Peyer's patch (tissue), 4 donors: ENCODE measurements at places on chromosomes 6 and 20. TPM values are rescaled to one million over a fixed set of nuclear protein-coding genes. Genes with fewer than 3 reads are reported as not detected.

Gene COL20A1
- not detected for total RNA-seq

DNA sequence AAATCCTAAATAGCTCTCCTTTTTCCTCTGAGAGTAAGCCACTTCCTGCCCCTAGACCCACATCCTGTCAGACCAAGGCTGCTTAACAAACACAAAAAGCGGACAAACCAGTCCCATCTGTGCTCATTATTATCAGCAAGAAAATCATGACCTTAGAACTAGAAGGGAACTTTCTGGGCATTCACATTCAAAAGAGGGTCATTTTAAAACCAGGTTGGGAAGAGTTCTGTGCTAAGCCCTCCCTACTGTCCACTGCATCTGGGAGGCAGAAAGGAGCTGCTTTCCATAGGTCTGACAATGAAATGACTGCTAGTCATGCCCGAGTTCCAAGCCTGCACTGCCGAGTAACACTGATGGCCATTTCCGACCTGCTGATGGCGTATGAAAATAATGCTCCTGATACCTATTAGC lies 15.4 kb downstream of the EZR start:
- DNase-seq: peak; percentile 89
- H3K27ac ChIP-seq: peak overlapping the region; percentile 93
- no peaks in the 10 kb centered on the region for H3K36me3 ChIP-seq

Gene OPN5
- not detected for total RNA-seq

DNA sequence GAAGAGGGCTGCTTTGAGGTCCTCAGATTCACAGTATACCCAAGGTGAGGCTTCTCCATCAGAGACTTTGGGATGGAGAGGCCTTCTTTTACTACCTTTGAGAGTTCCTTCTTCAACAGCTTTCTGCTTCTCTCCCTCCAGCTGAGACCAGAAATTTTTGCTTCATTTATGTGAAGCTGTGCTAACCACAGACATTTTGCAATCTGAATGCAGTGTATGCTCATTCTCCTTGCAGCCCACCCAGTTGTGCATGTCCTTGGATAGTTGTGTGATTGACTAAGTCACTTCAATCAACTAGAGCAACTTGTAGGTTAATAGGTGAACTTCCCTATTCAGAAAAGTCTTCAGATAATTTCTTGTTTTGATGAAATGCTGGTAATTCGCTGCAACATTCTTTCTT lies 20.1 kb downstream of the DCBLD1 start:
- H3K4me3 ChIP-seq: no peak overlapping the region
- H3K4me1 ChIP-seq: no peaks in the 10 kb centered on the region
- H3K36me3 ChIP-seq: no peaks in the 10 kb centered on the region
- H3K27me3 ChIP-seq: no peaks in the 10 kb centered on the region
- H3K27ac ChIP-seq: no peak overlapping the region
- no peak for DNase-seq

DNA sequence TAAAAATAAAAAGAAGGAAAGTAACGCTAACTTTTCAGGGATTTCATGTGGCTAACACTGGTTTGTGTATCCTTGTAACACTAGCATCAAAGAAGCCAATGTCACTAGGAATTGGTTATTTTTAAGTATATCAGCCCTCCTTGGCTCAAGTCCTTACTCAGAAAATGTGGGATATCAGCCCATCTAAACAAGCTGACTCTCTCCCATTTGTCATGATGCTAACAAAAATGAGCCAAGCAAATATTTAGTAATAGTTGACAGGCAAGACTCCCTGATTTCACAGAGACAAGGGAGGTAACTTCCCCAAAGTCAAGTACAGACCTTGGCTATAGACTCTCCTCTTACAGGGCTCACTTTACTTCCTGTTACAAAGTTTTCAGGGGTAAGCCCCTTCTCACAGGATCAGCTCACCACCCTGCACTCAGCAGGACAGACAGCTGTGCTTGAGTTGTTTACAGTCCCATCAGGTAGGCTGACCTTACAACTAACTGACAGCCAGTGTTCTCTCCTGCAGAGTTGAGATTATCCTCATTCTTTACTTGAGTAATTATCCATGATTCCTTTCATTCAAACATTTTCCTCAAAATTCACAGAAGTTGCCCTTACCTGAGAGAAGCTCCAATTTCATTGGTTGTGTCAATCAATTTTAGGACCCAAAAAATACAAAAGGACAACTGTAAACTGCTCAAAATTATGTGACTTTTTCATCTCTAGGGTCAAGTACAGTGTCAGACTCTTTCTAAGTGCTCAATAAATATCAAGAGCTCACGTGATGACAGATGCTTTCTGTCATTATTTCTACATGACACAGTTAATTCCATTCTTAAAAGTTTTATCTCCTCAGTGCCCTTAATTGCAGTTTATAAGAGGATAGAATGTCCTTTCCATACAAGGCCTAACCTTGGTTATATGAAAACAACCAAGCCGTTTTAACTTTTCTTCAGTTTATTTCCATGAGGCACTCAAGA lies 38.1 kb upstream of the BMP5 start:
- no peaks in the 10 kb centered on the region for H3K4me1 ChIP-seq
- no peak overlapping the region for H3K27ac ChIP-seq
- no peaks in the 10 kb centered on the region for H3K36me3 ChIP-seq
- no peak overlapping the region for H3K4me3 ChIP-seq
- no peaks in the 10 kb centered on the region for H3K27me3 ChIP-seq
- no peak for DNase-seq

Gene GSTA1
- total RNA-seq: 387 TPM

DNA sequence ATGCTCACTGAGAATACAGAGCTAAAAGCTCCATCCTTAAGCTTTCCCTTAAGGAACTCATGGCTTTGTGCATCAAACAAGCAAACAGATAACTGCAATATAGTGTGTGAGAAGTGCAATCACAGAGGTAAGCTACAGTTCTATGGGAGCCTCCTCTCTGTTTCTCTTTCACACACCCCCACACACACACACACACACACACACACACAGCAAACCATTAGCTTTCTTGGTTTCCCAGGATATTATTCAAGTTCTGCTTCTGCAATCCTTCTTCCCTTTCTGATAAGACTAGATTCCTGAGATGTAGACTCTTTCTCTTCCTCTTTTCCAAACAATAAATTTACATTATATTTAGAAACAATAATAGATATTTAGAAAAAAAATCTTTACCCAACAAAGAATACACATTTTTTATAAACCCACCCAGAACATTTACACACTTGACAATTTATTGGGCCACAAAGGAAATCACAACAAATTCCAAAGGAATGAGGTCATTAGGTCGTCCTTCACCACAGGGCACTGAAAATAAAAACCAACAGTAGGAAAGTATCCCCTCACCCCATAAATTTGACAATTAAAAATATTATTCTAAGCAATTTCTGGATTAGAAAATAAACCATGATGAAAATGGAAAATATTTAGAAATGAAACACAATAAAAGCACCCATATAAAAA lies 9.3 kb upstream of the GFOD1 start:
- no peaks in the 10 kb centered on the region for H3K27me3 ChIP-seq
- H3K4me3 ChIP-seq: no peak overlapping the region
- no peak overlapping the region for H3K27ac ChIP-seq
- no peaks in the 10 kb centered on the region for H3K4me1 ChIP-seq

Gene ACSS1
- 124 TPM for total RNA-seq

Gene GSTA4
- total RNA-seq: 15.7 TPM

DNA sequence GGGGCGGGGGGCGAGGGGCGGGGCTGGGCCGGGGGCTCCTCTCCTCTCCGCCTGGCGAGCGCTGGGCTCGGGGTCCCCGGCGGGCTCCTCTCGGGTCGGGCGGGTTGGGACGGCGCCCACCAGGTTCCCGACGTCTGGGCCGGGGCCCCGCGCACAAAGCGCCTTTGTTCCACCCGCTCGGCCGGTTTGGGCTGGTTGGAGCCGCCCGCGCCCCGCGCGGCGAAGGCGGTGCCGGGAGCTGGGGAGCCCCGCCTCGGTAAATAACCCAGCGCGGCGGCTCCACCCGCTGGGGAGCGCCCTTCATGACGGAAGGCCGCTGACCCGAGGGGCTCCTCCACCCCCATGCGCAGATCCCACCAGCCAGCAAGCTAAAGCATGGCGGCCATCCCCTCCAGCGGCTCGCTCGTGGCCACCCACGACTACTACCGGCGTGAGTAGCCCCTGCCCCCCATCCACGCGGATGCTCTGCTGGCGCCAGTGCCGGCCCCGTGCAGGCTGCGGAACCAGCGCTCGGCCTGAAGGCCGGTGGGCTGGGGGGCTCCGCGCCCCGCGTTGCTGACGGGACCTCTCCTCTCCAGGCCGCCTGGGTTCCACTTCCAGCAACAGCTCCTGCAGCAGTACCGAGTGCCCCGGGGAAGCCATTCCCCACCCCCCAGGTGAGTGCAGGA lies 503 bp downstream of the PPDPF start:
- no peaks in the 10 kb centered on the region for H3K36me3 ChIP-seq
- peak overlapping the region; percentile 97 for H3K27ac ChIP-seq
- H3K4me3 ChIP-seq: peak overlapping the region; percentile 76
- no peaks in the 10 kb centered on the region for H3K4me1 ChIP-seq
- H3K27me3 ChIP-seq: no peaks in the 10 kb centered on the region

DNA sequence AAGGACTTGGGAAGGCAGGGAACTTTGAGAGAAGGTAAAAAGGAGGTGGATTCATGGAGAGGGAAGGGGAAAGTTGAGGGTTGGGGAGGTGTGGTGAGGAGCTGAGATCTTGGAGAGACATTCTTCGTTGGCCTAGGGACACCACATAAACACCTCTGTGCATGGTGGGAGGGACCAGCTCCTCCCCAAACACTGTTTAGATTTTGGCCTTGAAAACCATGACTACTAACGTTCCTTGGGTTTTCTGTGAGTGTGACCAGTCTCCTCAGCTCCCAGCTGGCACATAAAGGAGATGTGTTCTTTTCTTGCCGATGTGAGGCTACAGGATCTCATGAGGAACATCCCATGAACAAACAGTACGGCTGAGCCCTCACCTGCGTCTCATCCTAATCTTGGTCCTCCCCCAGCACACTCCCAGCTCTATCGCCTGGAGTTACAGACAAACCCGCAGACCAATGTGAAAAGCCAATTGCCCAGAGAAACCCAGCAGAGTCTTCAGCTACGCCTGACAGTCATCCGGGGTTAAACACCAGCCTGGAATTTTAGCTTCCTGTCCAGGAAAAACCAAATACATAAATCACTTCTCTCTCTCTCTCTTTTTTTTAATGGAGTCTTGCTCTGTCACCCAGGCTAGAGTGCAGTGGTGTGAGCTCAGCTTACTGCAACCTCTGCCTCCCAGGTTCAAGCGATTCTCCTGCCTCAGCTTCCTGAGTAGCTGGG lies 22.0 kb upstream of the DDR1 start:
- H3K36me3 ChIP-seq: no peaks in the 10 kb centered on the region
- H3K4me1 ChIP-seq: no peaks in the 10 kb centered on the region
- DNase-seq: no peak
- H3K27ac ChIP-seq: no peak overlapping the region
- H3K4me3 ChIP-seq: no peak overlapping the region

Gene MYLK2
- not detected for total RNA-seq

- H3K27ac ChIP-seq: peak overlapping the region; percentile 76
- H3K4me1 ChIP-seq: peaks cover 13% of the 10 kb centered on the region
These were observed 38.3 kb downstream of the COX4I2 start for GRCh38 chr20:31675828-31676608.

Gene ULBP2
- total RNA-seq: not detected

GRCh38 chr20:35091816-35092523 lies 637 bp downstream of the TRPC4AP start:
- H3K4me1 ChIP-seq: no peaks in the 10 kb centered on the region
- H3K36me3 ChIP-seq: no peaks in the 10 kb centered on the region
- no peak for DNase-seq

Gene TFAP2D
- total RNA-seq: not detected

GRCh38 chr6:122059918-122060317 lies 339.5 kb upstream of the HSF2 start:
- no peak overlapping the region for H3K4me3 ChIP-seq
- H3K27ac ChIP-seq: no peak overlapping the region
- H3K27me3 ChIP-seq: no peaks in the 10 kb centered on the region
- no peak for DNase-seq

DNA sequence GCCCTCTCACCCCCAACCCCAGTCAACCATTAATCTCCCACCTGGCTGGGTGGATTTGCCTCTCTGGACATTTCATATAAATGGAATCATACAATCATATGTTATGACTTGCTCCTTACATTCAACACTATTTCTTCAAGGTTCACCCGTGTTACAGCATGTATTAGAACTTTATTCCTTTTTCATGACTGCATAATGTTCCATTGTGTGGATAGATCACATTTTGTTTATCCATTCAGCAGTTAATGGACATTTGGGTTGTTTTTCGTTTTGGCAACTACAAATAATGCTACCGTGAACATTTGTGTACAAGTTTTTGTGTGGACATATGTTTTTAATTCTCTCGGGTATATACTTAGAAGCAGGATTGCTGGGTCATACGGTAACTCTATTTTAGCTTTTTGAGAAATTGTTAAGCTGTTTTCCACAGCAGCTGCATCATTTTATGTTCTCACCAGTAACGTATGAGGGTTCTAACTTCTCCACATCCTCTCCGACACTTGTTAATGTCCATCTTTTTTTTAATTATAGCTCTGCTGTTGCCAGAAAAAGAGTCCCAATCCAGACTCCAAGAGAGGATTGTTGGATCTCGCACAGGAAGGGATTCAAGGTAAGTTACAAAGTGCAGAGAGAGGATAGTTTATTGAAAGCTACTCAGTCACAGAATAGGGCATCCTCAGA lies 15.9 kb upstream of the BNIP5 start:
- no peaks in the 10 kb centered on the region for H3K27me3 ChIP-seq
- no peaks in the 10 kb centered on the region for H3K36me3 ChIP-seq
- H3K4me1 ChIP-seq: peaks cover 1% of the 10 kb centered on the region
- no peak overlapping the region for H3K4me3 ChIP-seq
- DNase-seq: no peak

Gene HTR1B
- total RNA-seq: not detected

Gene ZSCAN23
- 1.6 TPM for total RNA-seq

- H3K27ac ChIP-seq: no peak overlapping the region
- no peaks in the 10 kb centered on the region for H3K36me3 ChIP-seq
- no peak overlapping the region for H3K4me3 ChIP-seq
- DNase-seq: no peak
These were observed 165.1 kb downstream of the TINAG start for GRCh38 chr6:54473328-54473727.

- H3K4me3 ChIP-seq: no peak overlapping the region
- H3K4me1 ChIP-seq: no peaks in the 10 kb centered on the region
- H3K27ac ChIP-seq: no peak overlapping the region
- DNase-seq: no peak
- no peaks in the 10 kb centered on the region for H3K27me3 ChIP-seq
These were observed 96.2 kb downstream of the EYA4 start for GRCh38 chr6:133337308-133337707.

Gene C20orf144
- not detected for total RNA-seq

Gene MEI4
- total RNA-seq: not detected

DNA sequence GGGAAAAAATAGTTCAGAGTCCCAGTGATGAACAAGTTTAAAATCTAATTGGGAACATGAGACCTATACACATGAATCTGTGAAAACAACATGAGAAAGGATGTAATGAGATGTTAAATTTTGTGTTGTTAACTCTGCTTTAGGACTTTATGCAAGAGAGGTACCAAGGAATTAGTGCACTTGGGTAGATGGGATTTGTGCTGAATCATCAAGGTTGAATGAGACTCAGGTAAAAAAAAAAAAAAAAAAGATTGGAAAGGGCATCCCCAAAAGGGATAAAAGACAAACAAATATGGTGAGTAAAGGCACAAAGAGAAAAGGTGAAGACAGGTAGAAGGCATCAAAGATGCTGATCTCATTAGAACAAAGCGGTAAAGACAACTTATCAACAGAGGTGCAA lies 644.4 kb downstream of the CBLN4 start:
- no peak overlapping the region for H3K27ac ChIP-seq
- H3K27me3 ChIP-seq: no peaks in the 10 kb centered on the region
- no peaks in the 10 kb centered on the region for H3K36me3 ChIP-seq
- no peak overlapping the region for H3K4me3 ChIP-seq
- DNase-seq: no peak
